ENCODE measurements at places on chromosomes 3 and 15. TPM values are rescaled to one million over a fixed set of nuclear protein-coding genes. Genes with fewer than 3 reads are reported as not detected.

Gene CSTA
- 1.1 TPM for total RNA-seq

Gene CFAP91
- 0.40 TPM for total RNA-seq

Gene FBXO40
- total RNA-seq = not detected

Gene LCMT2
- 7.8 TPM for total RNA-seq

Gene CYP1A1
- 1.6 TPM for total RNA-seq

Gene BMF
- 1.1 TPM for total RNA-seq

Gene CNTN6
- not detected for total RNA-seq

Gene SPCS1
- 167 TPM for total RNA-seq

Gene SMCO1
- total RNA-seq = 0.03 TPM

Gene PTX3
- total RNA-seq = 1.2 TPM

Gene INSYN1
- 1.5 TPM for total RNA-seq

Gene C3orf52
- total RNA-seq = 14.7 TPM

Gene WWTR1
- total RNA-seq = 120 TPM

Gene MORC1
- not detected for total RNA-seq

Gene AHSG
- not detected for total RNA-seq

Gene VEPH1
- total RNA-seq = 0.13 TPM

Gene MUC20
- 0.73 TPM for total RNA-seq

Gene SENP8
- 1.8 TPM for total RNA-seq

Gene CELSR3
- 4.5 TPM for total RNA-seq

Gene GOLGA6L10
- 0.69 TPM for total RNA-seq

Gene LDHAL6B
- total RNA-seq = not detected

Gene CDHR4
- total RNA-seq = 0.44 TPM

Gene XCR1
- not detected for total RNA-seq

Gene CYP8B1
- not detected for total RNA-seq

Gene HESX1
- total RNA-seq = 0.33 TPM

Gene FBXL2
- total RNA-seq = 8.0 TPM

Gene CKMT1B
- total RNA-seq = 3.8 TPM

Gene GCSAM
- not detected for total RNA-seq

Gene POPDC2
- 0.25 TPM for total RNA-seq

Gene CLDN18
- total RNA-seq = not detected

Gene SLC28A2
- total RNA-seq = not detected

Gene CPN2
- total RNA-seq = not detected

Gene PSMD6
- 72.6 TPM for total RNA-seq

Gene LRRIQ4
- not detected for total RNA-seq

Gene FETUB
- 0.25 TPM for total RNA-seq

Gene C3orf20
- 0.05 TPM for total RNA-seq

Measured in A549 treated with CORT108297 at 1 μM for 4 hours (cell line).